Stimulated activated CD4-positive, alpha-beta T cell treated with anti-CD3 and anti-CD28 coated beads, Interleukin-2, amount 100 ng/mL, for 48 hours (primary cell): ENCODE measurements at places on chromosomes 12 and 14.

GRCh38 chr12:32332446-32332845, 66.9 kb upstream of the FGD4 start:
- DNase-seq, result no peak

GRCh38 chr12:100127766-100128511, 14.7 kb downstream of the BLTP3B start:
- DNase-seq, result no peak

DNA sequence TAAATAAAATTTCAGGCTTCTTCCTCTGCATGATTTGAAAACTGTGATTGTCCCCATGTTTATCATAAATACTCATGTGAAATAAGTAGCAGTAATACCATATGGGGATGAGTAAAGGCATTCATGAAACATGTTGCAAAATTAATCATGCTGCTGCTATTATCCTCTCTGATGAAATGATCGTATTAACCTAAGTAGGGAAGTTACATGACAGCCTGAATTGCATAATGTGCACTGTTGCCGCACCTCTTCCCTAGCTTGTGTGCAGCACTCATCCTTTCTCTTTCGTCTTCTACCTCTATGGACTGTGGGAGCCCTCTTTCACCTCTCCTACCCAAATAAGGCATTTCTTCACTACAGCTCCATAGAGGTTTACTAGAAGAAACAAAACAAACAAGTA, 367.6 kb downstream of the SOX5 start:
- DNase-seq, result no peak

DNA sequence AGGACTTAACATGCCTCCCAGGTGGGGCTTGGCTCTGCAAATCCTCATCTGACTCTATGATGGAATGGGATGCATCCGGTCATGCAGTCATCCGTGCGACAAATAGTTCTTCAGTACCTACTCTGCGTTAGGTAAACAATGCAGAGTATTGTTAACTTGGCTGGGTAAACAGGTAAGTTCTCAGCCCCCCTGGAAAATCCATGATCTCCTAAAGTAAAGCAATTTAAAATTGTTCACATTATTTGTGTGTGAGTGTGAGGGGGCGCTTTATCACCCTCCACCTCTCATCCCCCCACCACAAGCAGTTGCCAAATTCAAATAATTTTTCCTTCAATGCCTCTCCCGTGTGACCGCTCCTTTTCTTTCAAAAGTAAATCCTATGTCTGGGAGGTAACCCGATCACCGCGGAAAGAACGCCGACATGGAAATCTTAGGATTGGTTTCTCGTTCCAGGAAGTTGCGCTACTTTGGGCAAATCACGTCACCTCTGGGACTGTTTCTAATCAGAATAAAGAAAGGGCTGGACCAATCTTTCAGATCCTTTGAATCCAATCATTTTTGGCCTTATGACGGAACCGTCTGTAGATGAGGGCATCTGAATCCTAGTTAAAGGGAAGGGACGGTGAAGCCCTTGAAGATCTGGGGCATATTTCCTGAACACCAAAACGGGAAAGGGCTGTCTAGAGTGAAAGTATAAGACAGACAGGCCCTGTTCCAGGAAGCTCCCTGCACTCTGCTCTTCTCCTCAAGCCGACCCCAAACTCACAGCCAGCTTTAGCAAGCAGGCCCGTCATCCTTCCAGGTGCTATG, 44.0 kb upstream of the SINHCAF start:
- no peak for DNase-seq

DNA sequence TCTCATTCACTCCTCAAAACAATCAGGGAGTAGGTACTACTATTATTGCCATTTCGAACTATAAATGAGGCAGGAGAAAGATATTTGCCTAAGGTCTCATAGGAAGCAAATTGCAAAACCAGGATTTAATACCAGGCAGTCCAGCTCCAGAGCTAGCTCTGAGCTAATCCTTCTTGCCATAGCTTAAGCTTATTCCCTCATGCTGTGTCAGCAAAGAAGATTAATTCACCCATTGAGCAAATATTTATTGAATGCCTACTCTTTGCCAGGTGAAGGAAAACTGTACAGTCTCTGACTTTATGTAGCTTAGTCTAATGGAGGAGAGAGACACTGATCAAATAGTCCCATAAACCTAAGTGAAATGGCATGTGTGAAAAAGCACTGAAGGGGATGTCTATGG, 19.5 kb downstream of the KCNA5 start:
- DNase-seq, result no peak

DNA sequence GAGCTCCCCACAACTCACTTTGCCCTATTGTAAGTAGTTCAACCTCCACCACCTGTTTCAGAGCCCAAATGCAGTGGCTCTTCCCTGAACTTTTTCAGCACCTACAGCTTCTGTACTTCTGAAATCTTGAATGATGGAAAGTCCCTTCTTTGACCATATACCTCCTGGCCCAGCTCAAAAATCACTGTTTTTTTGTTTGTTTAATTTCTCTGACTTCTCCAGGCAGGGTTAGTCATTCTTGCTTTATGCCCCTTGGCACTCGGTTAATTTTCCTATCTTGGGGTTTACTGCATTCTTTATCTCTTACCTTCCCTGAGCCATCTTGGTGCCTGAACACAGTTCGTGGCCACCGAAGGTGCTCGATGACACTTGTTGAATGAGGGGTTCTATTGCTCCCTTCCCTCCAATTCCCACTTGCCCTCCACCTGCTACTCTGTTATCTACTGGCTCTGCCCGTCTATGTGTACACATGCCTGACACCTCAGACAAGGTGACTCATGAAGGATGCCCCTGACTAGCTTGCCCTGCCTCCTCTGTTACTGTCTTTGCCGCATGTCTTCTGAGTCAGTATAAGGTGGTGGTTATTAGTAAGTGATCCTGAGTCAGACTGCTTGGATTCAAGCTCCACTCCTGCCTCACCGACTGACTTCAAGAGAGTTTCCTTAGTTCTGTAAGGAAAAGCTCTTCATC, 4.4 kb downstream of the AMHR2 start:
- DNase-seq, result peak; percentile 38

DNA sequence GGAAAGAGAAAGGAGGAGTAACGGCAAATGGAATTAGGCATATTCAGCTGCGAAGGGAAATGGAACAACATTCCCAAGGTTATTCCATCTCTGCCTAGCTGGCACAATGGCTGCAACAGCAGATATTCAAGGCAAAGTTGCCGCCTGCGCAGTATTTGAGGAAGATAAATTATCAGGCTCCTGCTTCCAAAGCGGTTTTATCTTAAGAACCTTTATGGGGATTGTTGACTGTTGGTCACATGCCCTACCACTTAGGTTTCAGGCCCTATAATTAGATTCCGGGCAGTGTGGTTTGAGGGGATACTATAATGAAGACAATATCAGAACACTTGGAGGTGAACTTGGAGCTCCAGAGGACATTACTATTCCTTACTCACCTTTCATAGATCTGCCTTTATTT, 99.7 kb downstream of the FGD4 start:
- DNase-seq, result no peak

- DNase-seq, result no peak
Observed at GRCh38 chr14:41167040-41167439, 439.6 kb upstream of the LRFN5 start.

DNA sequence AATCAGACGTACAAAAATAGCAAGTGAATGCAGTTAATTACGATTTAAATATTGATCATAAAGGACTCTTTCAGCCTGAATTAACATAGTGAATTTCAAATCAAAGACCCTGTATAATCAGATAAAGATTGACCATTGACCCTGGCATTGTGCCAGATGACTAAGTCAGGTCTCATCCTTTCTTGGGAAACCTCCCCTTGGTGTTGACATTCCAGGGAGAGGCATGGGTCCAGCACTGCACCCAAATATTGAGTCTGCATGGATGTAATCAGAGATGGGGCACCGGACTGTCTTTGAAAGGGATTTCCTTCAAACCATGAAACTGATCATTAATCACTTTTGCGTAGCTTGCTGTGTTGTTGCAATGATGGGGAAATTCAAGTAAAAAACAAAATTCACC, 1138.2 kb downstream of the BCL11B start:
- no peak for DNase-seq

DNA sequence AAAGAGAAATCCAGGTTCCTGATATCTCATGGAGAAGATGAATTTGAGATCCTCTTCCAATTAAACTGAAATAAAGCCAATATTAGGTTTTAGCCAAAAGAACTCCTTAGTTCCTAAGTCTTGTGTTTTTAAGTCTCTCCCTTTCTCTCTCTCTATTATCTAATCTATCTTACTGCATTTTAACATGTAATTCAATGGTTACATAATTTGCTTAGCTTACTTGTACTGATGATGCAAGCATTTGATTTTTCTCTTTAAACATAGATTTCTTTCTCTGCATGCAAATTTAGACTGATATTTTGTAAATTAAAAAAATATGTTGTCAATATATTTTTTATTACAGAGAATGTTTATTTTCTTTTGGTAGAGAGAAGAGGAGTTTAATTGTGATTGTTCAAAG, 78.2 kb downstream of the MIPOL1 start:
- no peak for DNase-seq

DNA sequence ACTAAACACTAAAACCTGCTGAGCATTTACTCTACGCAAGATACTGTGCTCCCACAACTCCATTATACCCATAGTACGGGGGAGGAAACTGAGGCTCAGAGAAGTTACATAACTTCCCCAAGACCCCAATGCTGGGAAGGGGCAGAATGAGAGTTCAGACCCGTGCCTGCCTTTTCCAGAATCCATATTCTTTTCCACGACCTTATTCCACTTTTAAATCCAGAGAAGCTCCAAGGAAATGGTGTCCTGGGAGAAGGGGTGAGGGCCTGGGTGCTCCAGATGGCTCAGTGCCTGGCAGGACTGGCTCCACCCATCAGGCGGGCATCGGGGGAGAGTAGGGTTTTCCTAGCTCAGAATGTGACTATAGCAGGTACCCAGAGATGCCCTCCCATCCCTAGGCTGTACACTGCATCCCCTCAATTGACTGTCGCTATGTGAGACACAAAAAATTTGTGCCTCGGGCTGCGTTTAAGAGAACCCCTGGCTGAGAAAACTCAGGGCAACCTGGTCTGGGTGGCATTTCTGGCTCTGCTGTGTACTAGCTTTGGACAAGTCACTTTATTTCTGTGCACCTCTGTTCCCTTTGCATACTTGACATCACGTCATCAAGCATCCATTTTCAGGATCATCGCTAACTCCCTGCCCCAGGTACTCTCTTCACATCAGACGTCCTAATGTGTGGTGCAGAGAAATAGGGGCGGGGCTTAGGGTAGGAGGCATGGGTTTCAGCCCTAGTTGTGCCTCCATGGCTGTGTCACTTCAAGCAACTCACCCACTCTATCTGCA, 11.6 kb upstream of the IQSEC3 start:
- DNase-seq, result no peak

DNA sequence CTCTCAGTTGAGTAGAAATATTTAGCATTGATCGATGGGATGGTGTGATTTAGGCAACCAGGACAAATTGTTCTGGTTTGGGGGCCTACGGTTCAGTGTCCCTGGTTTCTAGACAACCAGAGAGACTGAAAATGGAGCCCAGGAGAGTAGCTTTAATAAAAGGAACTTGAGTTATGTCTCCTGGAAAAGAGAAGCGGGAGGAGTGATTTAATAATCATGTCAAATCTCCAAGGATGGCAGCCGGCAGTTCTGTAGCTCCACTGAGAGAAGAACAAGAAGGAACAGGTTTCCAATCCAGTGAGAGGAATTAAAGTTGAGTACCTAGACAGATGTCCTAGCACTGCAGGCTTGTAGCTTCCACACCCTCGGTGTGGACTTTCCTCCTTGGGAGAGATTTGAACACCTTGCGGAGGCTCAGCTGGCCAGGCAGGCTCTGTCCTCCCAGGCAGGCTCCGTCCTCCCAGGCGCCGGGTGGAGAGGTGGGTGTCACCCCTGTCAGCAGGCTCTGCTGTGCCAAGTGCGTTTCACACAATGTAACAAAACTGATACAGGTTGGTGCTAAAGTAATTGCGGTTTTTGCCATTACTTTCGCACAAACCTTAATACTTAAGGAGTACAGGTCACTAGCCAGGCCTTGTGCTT, 45.9 kb downstream of the SLC6A12 start:
- DNase-seq, result no peak

- no peak for DNase-seq
Observed at GRCh38 chr12:112645586-112645985, 146.0 kb upstream of the RPH3A start.

GRCh38 chr12:49092086-49092815, 2.4 kb downstream of the DHH start:
- DNase-seq, result peak; percentile 43

- DNase-seq, result no peak
Observed at GRCh38 chr14:93068711-93069110, 47.0 kb downstream of the ITPK1 start.

DNA sequence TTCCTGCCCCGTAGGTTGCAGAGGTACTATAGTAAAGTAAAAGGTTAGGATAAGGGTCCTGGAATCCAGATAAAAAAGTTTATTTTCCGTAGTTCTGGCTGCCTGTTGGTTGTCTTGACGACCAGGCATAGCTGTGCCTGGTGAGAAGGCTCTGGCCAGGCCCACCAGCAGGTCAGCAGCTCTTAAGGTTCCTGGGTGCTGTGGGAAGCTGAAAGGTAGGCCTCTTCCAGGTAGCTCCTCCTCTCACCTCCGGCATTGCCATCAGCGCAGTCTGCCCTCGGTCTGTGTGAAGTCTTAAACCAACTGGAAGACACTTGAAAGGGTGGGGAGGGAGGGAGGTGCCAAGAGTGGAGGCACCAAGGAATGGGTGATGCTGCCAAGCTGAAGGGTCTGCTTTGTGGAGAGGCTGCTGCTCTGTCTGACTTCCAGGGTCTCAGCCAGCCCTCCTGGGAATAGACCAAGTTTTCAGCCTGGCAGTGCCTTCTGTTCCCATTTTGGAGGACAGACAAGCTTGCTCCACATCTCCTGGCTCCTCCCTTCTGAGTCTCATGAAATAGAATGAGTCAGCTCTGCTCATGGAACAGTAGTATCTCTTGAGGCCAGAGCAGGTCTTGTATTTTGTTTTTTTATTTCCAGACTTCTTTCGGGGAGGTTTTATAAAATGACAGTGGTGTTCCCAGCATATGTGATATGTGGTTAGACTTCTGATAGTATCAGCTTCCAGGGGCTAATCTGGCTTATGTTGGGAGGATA, 5.2 kb upstream of the ACADS start:
- DNase-seq, result no peak

DNA sequence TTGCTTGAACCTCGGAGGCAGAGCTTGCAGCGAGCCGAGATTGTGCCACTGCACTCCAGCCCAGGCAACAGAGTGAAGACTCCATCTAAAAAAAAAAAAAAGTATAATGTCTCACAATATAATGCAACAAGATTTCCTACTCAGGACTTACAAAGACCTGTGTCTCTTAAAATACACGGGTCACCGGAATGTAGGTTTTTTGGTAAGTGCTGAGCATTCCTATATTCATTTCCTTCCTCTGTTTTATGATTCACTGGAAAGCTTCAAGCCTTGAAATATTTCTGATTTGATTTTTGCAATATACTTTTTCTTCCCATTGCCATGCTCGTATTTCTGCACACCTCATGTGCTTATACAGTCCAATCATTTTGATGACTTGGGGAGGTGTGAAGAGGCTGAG, 245.8 kb downstream of the FBXL14 start:
- no peak for DNase-seq

DNA sequence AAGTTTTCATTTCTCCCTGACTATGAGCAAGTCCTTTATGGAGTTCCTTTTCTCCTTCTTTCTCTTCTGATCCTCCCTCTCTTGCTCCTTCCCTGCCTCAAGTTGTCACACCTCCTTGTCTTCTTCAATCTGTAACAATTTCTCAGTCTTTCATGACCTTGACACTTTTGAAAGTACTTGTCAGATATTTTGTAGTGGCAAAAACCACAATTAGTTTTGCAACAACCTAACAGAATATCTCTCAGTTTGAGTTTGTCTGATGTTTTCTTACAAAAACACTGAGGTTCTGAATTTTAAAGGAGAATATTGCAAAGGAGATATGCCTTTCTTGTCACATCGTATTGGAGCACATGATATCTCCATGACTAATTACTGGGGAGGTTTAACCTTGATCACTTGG, 4.1 kb upstream of the CRADD start:
- DNase-seq, result no peak
